Urinary bladder (tissue), 4 donors: ENCODE measurements at places on chromosomes 7 and 10.

- no peak for DNase-seq
Observed at GRCh38 chr10:117249493-117250093, 8.7 kb downstream of the SLC18A2 start.

DNA sequence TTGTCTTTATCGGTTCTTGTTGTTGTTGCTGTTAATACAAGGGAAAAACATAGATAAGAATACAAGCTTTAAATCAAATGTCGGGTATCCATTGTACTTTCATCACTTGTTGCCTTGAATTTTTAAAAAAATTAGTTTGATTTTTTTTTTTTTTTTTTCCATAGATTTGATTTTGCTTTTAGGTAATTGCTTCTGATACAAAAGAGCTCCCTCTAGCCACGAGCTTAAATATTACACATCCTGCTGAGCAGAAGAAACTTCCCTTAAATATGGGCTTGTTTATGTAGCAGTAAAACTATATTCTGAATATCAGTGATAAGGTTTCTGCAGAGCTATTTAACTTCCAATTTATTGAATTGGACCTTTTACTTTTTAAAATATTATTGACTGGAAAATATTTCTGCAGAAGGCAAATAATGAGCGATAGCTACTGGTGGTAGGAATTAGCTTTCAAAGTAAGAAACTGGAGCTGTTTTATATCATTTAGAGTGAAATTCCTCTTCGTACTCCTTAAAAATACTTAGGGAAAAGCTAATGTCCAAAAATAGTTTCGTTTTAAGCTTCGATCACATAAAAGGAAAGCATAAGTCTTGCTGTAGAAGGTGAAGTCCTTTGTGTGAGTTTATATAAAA, 216.9 kb downstream of the POLR1F start:
- no peak for DNase-seq

GRCh38 chr7:30937416-30937815, 25.8 kb downstream of the AQP1 start:
- DNase-seq, result no peak

DNA sequence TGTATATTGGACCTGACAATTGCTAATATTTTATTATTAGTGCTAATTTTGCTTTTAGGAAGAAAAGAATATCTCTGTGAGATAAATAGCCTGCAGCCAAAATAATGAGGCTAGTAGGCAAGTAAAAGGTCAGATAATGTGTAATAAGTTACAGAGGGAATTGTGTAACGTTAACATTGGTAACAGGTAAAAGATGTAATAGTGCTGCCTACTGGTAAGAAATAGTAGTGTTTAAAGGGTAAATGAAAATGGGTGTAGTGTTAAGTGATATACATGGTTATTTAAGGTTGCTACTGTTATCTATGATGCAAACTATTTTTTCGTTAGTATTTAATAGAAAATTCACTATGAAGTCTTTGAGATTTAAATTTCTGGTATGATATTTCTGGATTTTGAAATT, 9.2 kb upstream of the FOXP2 start:
- no peak for DNase-seq

DNA sequence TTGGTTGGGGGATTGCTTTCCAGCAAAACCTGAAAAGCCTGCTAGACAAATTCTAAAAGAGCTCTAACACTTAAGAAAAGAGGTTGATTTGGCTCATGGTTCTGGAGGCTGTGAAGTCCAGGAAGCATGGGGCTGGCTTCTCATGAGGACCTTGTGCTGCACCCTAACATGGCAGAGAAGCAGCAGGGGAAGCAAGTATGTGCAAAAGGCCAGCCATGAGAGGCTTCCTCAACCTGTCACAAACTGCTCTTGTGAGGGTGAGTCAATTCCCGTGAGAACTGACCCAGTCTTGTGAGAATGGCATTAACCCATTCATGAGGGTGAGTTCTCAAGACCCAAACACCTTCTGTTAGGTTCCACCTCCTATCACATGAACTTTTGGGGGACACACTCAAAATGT, 54.3 kb upstream of the IGFBP3 start:
- no peak for DNase-seq

DNA sequence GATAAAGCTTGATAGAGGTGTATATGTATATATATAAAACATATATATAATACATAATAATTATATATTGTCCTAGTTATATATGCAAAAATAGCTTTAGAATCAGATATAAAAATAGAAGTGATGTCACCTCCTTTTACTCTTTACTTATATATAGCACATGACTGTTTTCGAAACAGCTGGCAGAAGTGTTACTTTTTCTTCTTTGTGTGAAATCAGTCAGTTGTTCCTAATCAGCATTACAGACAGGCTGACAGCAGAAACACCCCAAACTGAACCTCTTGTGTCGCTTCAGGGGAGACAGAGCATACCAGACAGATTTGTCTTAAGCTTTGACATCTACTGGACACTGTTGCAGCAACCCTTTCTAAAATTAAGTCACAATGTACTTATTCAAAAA, 684.9 kb upstream of the CELF2 start:
- DNase-seq, result no peak
